A549 treated with GW870086 at 1 μM for 4 hours (cell line): ENCODE measurements at places on chromosomes 12 and 14. TPM values are rescaled to one million over a fixed set of nuclear protein-coding genes. Genes with fewer than 3 reads are reported as not detected.

SLC5A8 gene
- not detected in 5 replicates for total RNA-seq

HCAR3 gene
- total RNA-seq, result 0.17 TPM in 1 of 5 replicates, not detected in the others

PPP2R5C gene
- total RNA-seq, result 60.8 to 75.9 TPM (median 69.3 TPM) in 5 replicates

SPATA7 gene
- total RNA-seq, result 3.5 to 4.4 TPM (median 3.9 TPM) in 5 replicates

LDHB gene
- 1,587 to 1,689 TPM (median 1,596 TPM) in 5 replicates for total RNA-seq

GPR68 gene
- 0.06 to 0.16 TPM (median 0.12 TPM) in 4 of 5 replicates, not detected in the other for total RNA-seq

TCHP gene
- 15.1 to 19.4 TPM (median 16.1 TPM) in 5 replicates for total RNA-seq

MAGOHB gene
- total RNA-seq, result 48.5 to 60.4 TPM (median 51.3 TPM) in 5 replicates

LHX5 gene
- 0.03 to 0.08 TPM (median 0.07 TPM) in 3 of 5 replicates, not detected in the others for total RNA-seq

ARMH4 gene
- total RNA-seq, result 0.36 to 0.64 TPM (median 0.49 TPM) in 5 replicates

CLEC2A gene
- not detected in 5 replicates for total RNA-seq

SMAGP gene
- 27.0 to 32.8 TPM (median 31.8 TPM) in 5 replicates for total RNA-seq

LRP1-AS gene
- total RNA-seq, result not detected in 5 replicates

P2RX4 gene
- total RNA-seq, result 16.7 to 19.3 TPM (median 18.0 TPM) in 5 replicates

DIO3 gene
- 0.06 to 0.08 TPM (median 0.07 TPM) in 4 of 5 replicates, not detected in the other for total RNA-seq

GLT1D1 gene
- not detected in 5 replicates for total RNA-seq

RNASE12 gene
- total RNA-seq, result not detected in 5 replicates

KLRD1 gene
- not detected in 5 replicates for total RNA-seq

MAPKAPK5 gene
- total RNA-seq, result 49.3 to 60.7 TPM (median 59.1 TPM) in 5 replicates

OR8S1 gene
- not detected in 5 replicates for total RNA-seq

STAC3 gene
- 0.15 to 0.49 TPM (median 0.26 TPM) in 5 replicates for total RNA-seq

RFX4 gene
- total RNA-seq, result not detected in 5 replicates

LIN7A gene
- total RNA-seq, result 0.14 to 0.81 TPM (median 0.47 TPM) in 5 replicates

KRT74 gene
- not detected in 5 replicates for total RNA-seq

PCED1B gene
- total RNA-seq, result 21.5 to 24.1 TPM (median 23.5 TPM) in 5 replicates

ZBTB25 gene
- total RNA-seq, result 3.7 to 6.4 TPM (median 5.7 TPM) in 5 replicates

TMEM119 gene
- total RNA-seq, result 0.05 to 0.16 TPM (median 0.15 TPM) in 3 of 5 replicates, not detected in the others

FAM181A gene
- total RNA-seq, result not detected in 5 replicates

SLC38A4 gene
- total RNA-seq, result 0.06 to 0.07 TPM (median 0.06 TPM) in 3 of 5 replicates, not detected in the others

METTL25 gene
- total RNA-seq, result 2.0 to 3.4 TPM (median 2.6 TPM) in 5 replicates

GALNT16 gene
- 2.5 to 3.8 TPM (median 3.6 TPM) in 5 replicates for total RNA-seq

CLEC12A gene
- not detected in 5 replicates for total RNA-seq

SLCO1B1 gene
- total RNA-seq, result 0.19 to 0.46 TPM (median 0.29 TPM) in 5 replicates

ERC1 gene
- 11.5 to 16.3 TPM (median 15.8 TPM) in 5 replicates for total RNA-seq

NRIP2 gene
- total RNA-seq, result not detected in 5 replicates

OR4K17 gene
- not detected in 5 replicates for total RNA-seq

OR4K2 gene
- not detected in 5 replicates for total RNA-seq

TAS2R50 gene
- total RNA-seq, result not detected in 5 replicates

IKBIP gene
- total RNA-seq, result 61.5 to 77.0 TPM (median 70.5 TPM) in 5 replicates

TSPAN11 gene
- total RNA-seq, result 0.09 to 0.20 TPM (median 0.16 TPM) in 5 replicates

CCDC175 gene
- not detected in 5 replicates for total RNA-seq

KCNH3 gene
- 1.2 to 3.2 TPM (median 2.8 TPM) in 5 replicates for total RNA-seq

AICDA gene
- total RNA-seq, result 0.13 to 0.34 TPM (median 0.23 TPM) in 4 of 5 replicates, not detected in the other
